T-helper 1 cell (primary cell): ENCODE measurements at places on chromosomes 6 and 20.
A peak's percentile ranks its signal among the peaks of the same experiment; 100 is the strongest.

GRCh38 chr6:111653979-111654378, 48.3 kb upstream of the TRAF3IP2 start:
- DNase-seq = no peak

- DNase-seq = no peak
Observed at GRCh38 chr6:91482498-91482897, 895.6 kb upstream of the MAP3K7 start.

- no peak for DNase-seq
Observed at GRCh38 chr20:2659547-2659946, 4.5 kb downstream of the IDH3B start.

DNA sequence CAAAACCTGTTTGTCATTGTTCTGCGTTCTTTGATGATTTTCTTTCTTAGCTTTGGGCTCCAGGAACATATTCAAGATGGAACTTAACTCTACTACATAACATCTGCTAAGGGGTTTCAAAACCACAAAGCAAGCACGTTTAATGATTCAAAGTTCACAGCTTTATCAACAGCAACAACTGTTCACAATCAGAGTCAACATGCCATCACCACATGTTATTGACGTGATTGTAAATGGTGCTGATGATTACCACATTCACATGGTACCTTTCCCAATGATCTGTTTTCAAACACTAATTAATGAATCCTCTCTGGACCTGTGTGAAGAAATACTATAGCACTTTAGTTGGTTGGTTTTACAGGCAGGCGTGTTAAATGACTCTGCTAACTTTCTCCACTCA, 180.6 kb upstream of the CEP162 start:
- DNase-seq = no peak

- no peak for DNase-seq
Observed at GRCh38 chr6:141140905-141141304, 991.8 kb upstream of the GJE1 start.

GRCh38 chr20:18928626-18929025, 115.0 kb downstream of the SCP2D1 start:
- DNase-seq = no peak

DNA sequence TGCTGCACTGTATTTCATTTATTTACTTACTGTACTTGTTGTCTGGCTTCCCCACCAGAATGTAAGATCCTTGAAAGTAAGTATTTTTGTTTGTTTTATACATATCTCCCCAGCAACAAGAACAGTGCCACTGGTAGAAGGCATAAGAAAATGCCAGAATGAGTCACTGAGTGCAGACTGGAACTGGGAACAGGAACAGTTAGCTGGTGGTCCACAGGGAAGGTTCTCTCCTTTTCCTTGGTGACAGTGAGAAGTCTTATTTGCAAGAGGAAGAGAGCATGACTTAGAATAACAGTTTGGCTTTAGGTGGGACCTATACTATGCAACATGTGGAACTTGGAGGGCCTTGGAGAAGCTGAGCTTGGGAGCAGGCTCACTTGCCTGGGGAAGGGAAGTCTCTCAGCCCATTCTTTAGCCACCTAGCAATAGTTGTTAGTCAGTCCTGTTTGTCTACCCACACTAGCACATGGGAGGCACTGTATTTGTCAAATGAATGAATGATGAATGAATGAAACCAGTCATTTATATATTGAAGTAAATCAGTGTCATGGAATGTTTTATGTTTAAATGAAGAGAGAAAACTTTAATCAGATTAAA, 203.5 kb downstream of the KCNQ5 start:
- DNase-seq = no peak

GRCh38 chr20:48486065-48486464, 341.7 kb downstream of the PREX1 start:
- no peak for DNase-seq

DNA sequence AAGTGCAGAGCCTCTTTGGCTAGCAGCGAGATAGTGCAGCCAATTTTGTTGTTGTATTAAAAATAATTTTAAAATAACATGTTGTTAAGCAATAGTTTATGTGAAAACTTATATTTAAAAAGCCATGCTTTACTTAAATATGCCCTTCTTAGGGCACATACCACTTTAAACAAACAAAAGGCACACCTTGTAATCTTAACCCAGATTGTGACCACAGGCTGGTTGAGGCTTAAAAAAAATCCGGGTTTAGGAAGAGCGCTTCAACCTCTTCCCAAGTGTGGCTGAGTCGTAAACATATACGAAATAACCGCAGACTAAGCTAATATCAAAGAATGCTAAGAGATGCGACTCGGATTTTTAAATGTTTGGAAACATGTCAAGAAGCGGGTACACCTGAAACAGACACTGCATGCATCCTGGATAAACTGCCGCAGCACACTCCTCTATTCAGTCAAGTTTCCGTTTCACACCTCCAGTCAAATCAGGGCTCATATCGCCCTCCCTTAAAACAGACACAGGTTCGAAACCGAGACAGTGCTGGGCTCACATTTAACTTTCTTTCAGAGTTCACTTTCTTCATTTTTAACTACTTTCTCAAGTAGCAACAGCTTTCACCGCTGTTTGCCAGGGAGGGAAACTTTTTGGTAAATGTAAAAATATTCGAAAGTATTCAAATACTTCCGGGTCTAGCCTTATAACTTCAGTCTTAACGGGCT, 1.5 kb downstream of the DEK start:
- peak; percentile 78 for DNase-seq

GRCh38 chr6:134020071-134020470, 32.4 kb downstream of the SLC2A12 start:
- DNase-seq = no peak

- DNase-seq = no peak
Observed at GRCh38 chr6:138695193-138695592, 78.4 kb upstream of the CCDC28A start.

GRCh38 chr20:58225452-58226200, 2.8 kb downstream of the ANKRD60 start:
- DNase-seq = no peak

- DNase-seq = no peak
Observed at GRCh38 chr6:90574610-90575009, 12.3 kb downstream of the MAP3K7 start.

DNA sequence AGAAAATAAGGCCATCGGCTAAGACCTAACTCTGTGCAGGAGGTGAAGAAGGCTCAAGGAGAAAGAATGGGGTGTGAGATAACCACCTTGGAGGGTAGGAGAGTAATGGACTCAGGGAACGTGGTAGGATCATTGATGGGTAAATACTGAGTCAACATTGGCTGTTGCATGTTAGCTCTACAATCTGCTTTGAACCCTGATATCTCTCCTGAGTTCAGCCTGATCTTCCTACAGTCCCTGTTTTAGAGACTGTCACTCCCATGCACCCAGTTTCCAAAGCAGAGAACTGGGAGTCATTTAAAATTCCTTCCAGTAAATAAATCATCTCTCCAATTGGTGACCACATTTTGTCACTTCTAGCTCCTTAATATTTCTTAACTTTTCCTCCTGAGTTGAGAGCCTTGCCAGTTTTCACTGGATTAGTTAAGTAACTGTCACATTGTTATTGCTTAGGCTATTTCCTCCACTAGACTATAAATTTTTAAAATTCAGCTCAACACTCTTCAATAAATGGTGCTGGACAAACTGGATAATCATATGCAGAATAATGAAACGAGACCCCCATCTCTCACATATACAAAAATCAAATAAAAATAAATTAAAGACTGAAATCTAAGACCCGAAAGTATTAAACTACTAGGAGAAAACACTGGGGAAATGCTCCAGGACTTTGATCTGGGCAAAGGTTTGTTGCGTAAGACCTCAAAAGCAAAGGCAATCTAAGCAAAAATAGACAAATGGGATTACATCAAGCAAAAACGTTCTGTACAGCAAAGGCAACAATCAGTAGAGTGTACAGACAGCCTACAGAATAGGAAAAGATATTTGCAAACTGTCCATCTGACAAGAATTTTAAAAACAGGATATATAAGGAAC, 138.9 kb upstream of the TMEM170B start:
- no peak for DNase-seq

DNA sequence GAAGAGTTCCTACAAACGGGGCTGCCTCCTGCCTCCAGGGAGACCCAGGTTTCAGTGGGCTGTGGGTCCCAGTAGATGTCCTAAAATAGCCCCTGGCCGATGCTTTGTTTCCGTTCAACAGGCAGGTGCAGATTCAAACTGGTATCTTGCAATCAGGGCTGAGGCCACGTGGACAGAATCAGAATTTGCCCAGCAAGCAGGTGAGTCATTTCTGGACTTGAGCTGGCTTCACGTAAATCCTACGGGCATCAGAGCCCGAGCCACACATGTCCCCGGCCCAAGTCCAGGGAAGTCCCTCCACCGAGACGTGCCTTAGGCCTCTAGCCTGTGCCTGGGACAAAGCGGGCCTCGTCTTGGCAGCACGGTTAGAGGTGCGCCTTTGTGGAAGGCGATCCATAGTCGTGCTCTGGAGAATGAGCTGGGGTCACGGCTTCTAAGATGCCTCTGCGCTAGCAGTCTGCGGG, 101.6 kb upstream of the FRMD1 start:
- no peak for DNase-seq

DNA sequence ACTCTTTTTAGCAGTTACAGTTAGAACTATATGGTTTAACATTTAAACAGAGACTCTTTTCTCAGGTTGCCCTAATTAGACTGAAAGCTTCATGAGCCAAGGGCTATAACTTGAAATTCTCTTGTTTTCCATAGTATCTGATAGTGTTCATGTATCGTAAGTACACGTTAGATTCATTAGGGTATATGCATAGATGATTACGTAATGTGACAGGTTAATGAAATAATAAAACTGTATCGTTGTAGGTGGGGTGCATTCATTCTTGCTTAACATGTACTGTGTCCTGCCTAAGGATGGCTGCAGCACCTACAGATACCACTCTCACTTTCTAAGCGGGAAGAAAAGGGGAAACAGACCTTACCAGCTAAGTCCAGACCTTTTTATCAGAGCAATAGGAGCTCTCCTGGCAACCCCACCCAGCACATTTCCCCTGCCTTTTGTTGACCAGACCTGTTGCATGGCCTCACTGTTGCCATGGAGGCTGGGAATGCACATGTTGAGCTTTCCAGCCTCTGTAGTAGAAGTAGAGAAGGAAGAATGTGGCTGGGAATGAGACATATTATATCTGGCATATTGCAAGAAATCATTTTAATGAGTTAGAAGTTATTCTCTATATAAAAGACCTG, 83.0 kb downstream of the MAP3K4 start:
- no peak for DNase-seq

DNA sequence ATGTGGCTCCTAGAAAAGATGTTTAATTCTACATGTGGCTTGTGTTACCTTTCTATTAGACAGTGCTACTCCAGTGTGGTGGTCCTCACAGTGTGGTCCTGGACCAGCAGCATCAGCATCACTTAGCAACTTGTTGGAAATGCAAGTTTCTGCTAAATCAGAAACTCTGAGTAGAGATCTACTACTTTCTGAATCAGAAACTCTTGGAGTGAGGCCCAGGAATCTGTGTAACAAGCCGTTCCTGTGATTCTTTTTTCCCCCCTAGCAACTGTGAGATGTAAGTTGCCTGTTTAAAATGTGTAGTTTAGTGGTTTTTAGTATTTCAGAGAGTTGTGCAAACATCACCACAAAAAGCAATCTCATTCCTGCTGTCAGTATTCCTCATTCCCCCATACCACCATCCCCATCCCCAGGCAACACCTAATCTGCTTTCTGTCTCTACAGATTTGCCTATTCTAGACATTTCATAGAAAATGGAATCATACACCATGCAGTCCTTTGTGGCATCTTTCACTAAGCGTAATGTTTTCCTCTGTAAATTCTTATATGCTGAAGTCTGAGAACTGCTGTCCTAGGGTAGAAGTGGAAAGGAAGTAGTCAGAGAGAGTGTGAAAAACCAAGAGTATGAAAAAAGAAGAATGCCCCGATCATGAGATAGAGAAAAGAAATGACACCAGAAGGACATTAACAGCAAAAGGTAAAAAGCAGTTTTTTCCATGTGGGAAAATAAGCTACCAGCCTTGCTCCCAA, 18.9 kb upstream of the BTBD9 start:
- DNase-seq = no peak

- DNase-seq = no peak
Observed at GRCh38 chr6:24486065-24486464, 3.3 kb downstream of the GPLD1 start.

- no peak for DNase-seq
Observed at GRCh38 chr6:34284563-34285447, 36.0 kb upstream of the SMIM29 start.

- DNase-seq = no peak
Observed at GRCh38 chr6:90386399-90387382, 90.0 kb upstream of the BACH2 start.

DNA sequence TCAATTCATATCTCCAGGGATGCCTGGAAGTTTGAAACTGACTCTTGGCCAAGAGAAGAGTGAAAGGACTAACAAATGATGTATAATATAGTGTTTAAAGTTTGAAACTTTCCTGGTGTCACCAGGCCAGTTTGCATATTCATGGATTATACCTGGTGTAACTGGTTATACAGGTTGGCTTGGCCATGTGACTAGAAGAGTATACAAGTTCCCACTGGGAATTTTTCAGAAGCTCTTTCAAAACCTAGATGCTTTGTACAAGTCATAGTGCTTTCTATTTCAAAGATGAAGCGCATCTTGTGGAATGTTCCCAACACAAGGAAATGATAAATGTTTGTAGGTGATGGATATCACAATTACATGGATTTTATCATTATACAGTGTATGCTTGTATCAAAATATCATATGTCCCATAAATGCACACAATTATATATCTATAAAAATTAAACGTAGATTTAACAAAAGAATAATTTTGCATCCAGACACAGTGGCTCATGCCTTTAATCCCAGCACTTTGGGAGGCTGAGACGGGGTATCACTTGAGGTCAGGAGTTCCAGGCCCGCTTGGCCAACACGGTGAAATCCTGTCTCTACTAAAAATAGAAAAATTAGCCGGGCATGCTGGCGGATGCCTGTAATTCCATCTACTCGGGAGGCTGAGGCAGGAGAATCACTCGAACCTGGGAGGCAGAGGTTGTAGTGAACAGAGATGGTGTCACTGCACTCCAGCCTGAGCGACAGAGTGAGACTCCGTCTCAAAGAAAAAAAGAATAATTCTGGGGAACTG, 1420.2 kb downstream of the GRIK2 start:
- DNase-seq = no peak

DNA sequence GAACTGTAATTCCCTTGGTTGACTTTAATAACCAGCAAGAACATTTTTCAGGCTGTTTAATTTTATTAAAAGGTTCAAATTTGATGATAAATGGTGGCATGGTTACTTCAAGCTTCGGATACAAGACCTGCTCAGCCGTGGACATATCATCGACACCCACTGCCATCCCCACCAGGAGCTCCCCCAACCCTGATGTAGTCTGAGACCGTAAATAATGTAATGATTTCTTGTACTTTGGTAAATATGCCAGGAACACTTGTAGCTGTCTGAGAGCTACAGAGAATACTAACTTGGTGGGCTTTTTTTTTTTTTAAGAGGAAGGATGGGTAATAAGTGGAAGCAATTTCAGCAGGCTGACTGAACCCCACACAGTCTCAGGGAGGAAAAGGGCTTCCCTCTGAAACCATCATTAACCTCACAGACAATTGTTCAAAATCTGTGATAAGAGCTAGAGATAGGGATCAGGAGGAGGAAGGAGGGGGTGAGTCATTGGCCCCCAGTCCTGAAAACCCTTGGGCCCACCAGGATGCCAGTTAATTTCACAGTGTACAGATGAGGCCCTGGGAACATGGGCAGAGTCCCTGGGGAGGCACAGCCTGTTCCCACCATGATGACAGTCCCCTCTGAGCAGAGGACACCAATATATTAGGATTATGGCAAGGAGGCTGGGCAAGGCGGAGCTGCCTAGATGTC, 56.0 kb downstream of the APCDD1L start:
- no peak for DNase-seq

- DNase-seq = no peak
Observed at GRCh38 chr6:45300736-45301135, 27.4 kb upstream of the RUNX2 start.

- no peak for DNase-seq
Observed at GRCh38 chr6:118693562-118693961, 42.2 kb upstream of the CEP85L start.
